Gastroesophageal sphincter (tissue), 4 donors: ENCODE measurements at places on chromosomes 1 and 21.

DNA sequence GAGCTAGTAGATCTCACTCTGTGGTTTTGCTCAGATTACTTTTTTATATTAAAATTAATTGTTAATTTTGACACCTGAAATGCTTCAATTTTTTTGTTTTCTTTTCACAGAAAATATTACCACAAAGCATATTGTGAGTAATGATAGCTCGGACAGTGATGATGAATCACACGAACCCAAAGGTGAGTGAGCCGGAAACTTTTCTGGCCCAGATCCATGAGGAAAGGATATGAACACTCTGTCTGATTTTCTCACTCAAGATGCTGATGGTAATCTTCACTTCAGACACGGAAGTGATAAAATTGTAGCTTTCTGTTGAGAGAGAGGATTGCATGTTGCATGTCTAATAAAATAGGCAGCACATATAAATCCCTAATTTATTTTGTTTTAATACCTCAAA lies 121.8 kb downstream of the PLA2G4A start:
- ATAC-seq = no peak

DNA sequence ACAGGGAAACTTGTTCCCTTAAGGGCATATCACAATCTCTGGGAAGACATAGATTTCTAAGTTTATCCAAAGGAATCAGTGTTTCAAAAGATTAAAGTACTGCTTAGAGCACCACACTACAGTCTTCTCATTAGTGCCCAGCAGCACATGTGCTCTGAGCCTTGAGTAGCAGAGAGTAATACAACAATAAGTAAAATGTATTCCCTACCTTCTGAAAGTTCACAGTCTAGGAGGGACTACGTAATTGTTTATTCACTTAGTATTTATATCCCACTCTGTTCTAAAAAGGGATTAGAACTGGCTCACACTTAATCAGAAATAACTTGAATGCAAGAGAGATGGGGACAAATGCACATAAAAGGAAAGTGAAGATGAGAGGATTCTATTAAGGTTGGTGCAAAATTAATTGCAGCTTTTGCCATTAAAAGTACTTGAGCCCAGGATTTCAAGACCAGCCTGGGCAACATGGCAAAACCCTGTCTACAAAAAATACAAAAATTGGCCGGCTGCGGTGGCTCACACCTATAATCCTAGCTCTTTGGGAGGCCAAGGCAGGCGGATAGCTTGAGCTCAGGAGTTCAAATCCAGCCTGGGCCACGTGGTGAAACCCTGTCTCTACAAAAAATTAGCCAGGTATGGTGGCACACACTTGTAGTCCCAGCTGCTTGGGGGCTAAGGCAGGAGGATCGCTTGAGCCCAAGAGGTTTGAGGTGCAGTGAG lies 9.0 kb downstream of the SYNC start:
- peak; percentile 74 for ATAC-seq

GRCh38 chr1:121444096-121444495 lies 259.3 kb downstream of the SRGAP2C start:
- ATAC-seq = no peak

DNA sequence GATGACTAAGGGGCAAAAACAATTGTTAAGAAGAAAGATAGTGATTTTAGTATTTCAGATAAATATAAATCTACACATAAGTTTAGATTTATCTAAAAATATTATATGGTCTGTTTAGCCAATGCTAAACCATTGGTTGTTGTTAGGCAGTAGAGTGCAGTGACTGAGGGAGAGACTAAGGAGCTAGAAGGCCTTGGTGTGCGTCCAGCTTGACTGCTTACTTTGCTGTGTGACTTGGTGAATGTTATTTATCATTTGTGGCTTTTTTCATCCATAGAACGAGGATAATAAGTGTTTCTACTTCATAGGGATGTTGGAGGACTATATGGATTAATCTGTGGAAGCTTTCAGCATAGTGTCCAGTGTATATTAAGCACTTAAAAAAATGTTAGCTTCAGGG lies 264.7 kb upstream of the C1orf105 start:
- ATAC-seq = no peak
